ENCODE measurements at places on chromosomes 13 and 19.
A peak's percentile ranks its signal among the peaks of the same experiment; 100 is the strongest.

DNA sequence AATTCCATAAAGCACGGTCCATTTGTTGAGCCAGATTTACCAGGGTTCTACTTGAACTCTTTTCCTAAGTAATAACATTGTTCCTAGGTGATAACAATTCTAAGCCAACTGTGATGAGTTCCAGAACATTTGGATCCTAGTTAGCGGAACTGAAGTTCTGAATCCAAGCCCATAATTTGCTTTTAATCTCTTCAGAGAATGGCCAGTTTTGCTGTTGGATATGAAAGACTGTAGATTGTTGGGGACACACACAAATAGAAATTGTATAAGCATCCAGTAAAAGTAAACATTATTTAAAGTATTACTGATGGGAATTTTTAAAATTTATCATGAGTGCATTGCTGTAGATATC, 27.3 kb upstream of the STARD13 start:
- DNase-seq = no peak

DNA sequence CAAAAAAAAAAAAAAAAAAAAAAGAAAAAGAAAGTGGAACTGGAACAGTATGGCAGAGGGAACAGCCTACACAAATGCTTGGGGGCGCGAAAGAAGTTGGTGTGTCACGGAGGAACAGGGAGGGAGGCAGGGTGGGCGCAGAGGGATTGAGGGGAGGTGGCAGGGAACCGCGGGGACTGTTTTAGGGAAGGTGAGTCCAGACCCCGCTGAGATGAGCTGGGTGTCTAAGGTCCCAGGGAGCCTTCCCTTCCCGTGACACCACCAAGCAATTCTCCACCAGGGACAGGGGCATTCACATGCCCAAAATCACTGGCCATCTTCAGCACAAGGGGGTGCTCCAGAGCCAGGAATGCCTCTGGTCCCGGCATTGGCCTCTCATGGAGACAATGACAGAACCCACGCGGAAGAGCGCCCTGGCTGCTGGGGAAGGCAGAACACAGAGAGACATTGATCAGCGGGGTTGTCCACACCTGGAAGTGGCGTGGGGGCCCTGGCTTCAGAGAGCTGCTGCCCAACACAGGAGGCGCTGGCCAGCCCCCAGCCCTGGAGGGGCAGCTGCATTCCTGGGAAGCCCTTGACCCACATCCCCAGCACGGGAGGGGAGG, 6.9 kb downstream of the PEAK3 start:
- DNase-seq = peak; percentile 27

DNA sequence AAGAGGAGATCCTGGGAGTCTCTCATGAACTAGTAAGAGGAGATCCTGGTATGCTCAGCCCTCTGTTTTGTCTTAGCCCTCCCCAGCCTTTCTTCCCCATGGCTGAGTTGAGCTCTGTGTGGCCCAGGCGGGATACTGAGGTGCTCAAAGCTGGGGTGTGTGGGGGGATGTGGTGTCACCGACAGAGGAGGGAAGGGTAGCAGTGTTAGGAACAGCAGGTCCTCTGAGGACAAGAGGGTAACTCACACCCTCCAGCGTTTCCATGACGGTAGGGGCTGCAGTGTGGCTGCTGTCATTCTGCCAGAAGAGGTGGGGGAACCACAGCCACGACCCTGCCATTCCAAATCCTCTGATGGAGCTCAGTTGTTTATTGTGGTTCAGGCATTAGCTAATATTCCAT, 691 bp downstream of the KIR2DL4 start:
- DNase-seq = no peak

DNA sequence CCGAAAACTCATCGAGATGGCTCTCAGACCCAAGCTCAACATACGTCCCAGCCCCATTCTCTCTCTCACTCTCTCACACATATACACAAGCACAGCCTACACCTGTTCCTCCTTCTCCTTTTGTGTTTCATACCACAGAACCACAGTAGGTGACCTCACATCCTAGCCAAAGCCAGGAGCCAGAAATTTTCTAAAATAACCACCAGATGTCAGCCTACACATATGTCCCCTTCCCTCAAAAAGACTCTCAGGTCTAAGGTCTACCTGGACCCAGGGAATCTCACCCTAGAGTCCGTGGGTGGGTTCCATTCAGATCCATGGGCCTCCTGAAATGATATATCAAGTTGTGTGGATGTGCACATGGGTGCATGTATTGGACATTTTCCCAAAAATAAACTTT, 104.2 kb upstream of the IPO5 start:
- DNase-seq = peak; percentile 51

DNA sequence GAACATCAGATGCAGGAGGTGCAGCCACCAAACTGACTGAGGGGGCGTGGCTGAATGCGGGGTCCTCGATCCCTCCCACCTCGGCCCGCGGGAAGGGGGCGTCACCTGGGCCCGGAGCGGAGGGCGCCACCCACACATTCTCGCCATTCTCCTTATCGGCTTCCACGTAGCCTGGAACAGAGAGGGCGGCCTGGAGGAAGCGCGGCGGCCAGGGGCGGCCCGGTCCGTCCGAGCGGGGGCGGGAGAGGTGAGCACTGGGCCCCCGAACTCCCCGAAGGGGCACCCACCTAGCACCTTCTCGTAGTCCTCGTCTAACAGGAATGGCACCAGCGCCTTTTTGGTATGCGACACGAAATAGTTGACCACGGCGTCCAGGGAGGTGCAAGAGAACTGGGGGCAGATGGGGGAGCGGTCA, 11.8 kb downstream of the STAP2 start:
- DNase-seq = no peak

DNA sequence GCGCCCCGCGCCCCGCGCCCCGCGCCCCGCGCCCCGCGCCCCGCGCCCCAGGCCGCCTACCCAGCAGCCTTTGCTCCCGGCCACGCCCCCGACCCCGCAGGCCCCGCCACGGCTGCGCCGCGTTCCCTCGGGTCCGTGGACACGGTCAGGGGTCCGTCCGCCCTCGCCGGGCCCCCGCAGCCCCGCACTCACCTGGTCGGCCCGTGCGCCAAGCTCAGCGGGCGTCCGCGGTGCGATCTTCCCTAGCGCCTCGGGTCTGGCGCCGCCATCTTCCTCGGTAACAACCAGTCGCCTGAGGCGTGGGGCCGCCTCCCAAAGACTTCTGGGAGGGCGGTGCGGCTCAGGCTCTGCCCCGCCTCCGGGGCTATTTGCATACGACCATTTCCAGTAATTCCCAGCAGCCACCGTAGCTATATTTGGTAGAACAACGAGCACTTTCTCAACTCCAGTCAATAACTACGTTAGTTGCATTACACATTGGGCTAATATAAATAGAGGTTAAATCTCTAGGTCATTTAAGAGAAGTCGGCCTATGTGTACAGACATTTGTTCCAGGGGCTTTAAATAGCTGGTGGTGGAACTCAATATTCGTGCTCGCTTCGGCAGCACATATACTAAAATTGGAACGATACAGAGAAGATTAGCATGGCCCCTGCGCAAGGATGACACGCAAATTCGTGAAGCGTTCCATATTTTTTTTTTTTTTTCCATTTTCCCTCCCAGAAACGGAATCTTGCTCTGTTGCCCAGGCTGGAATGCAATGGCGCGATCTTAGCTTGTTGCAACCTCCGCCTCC, at the start of the genes MED16 and RNU6-9:
TSS of gene MED16 (minus strand) at position 294 of the 796 bp plus-strand sequence. CDS start 2,056 bp downstream, outside the sequence.
TSS of gene RNU6-9 (plus strand) at position 591 of the 796 bp plus-strand sequence.
- DNase-seq = peak; percentile 90

GRCh38 chr19:49243129-49243528, 81.9 kb downstream of the SLC6A16 start:
- no peak for DNase-seq

GRCh38 chr19:51808333-51808986, 13.5 kb downstream of the FPR3 start:
- no peak for DNase-seq

GRCh38 chr19:50414864-50415660, 3.7 kb upstream of the SPIB start:
- DNase-seq = peak; percentile 50

DNA sequence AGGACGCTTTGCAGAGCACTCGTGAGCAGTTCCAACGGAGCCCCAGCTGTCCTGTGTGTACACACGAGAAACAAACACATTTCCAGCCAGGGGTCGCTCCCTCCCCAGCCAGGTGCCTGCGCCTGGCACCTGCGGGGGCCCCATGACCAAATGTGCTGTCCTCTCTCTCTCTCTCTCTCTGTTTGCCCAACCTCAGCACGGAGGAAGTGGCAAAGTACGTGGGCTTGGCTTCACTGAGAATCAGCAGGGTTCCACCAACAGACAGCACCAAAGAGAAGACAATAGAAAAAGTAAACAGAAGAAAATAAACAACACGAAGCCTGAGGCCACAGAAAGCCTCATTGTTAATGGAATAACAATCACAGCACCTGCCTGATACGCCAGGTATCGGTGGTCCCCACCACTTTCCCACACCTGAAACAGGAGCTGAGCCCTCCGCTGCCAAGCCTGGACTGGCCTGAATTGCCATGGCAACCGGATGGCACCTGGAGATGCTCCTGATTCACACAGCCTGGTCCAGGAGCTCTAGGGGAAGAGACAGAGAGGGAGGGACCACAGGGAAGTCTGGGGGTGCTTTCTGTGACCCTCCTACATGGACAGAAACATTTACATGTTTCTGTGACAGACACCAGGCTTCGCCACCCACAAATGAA, 103.9 kb upstream of the CACNA1A start:
- peak; percentile 100 for DNase-seq

- no peak for DNase-seq
These were observed 7.8 kb upstream of the C13orf42 start for GRCh38 chr13:51118809-51119431.

DNA sequence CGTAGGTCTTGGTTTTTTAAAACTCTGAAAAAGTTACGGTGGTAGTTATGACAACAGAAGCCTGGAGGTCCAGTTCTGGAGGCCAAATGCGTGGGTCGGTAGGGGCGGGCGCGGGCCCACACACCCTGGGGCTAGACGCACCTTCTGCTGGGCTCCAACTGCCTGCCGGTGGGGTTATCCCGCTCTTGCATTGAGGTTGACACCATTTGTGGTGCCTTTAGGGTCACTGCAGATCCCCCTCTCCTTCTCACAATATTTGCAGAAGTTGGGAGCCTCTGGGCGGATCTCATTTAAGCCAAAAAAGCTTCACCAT, 81.6 kb downstream of the CHST8 start:
- DNase-seq = no peak

DNA sequence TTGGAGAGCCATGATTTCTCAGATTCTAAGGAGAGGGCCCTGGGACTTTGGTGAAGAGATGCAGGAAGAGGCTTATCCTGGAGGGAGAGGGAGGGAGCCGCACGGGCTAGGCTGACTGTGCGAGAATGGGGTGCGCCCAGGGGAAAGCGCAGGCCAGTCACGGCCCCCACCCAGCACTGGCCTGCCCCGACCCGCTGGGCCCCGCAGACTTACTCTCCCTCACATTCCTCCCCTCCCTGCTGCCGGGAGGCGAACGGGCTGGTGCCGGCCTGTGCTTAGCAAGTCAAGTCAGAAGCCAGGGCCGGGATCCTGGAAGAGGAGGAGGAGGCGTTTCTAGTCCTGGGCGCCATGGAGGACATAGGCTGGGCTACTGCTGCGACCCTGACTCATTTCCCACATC, 120.0 kb downstream of the CRYL1 start:
- no peak for DNase-seq

- no peak for DNase-seq
These were observed 527 bp downstream of the KLK6 start for GRCh38 chr19:50968716-50969412.

- no peak for DNase-seq
These were observed 171.4 kb upstream of the GPC6 start for GRCh38 chr13:93055233-93055632.

DNA sequence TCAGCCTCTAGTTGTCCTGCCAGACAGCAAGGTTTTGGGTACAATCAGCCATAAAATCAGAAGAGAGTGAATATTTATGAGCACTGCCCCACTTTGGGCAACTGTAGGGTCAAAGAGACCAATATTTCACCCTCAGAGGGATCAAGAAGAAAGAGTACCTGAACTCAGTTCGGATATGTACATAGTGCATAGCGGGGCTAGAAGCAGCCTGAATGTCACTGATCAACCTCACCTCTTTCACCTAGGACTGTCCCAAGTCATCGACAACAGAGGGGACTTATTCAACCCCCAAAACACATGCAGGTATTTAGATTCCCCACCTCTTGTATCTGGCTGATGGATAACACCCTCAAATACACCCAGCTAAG, 446.9 kb downstream of the COG6 start:
- no peak for DNase-seq

- no peak for DNase-seq
These were observed 53.0 kb downstream of the MRPL57 start for GRCh38 chr13:21229241-21230024.

DNA sequence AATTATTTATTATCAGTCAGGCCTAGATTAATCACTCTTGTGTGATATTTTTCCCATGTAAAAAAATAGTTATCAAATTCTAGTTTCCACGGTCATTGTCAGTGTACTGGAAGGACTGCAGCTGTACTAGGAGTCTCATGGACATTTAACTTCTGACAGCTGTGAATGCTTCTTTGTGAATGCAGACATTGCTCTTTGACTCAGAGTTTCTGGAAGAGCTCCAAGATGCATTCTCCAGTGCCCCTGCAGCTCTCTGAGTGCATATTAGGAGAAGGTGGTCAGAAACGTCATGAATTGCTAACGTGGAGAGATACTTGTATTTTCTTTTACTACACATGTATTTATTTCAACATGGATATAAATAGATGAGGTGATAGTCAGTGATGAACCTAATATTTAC, 9.7 kb upstream of the SLITRK5 start:
- peak; percentile 56 for DNase-seq

DNA sequence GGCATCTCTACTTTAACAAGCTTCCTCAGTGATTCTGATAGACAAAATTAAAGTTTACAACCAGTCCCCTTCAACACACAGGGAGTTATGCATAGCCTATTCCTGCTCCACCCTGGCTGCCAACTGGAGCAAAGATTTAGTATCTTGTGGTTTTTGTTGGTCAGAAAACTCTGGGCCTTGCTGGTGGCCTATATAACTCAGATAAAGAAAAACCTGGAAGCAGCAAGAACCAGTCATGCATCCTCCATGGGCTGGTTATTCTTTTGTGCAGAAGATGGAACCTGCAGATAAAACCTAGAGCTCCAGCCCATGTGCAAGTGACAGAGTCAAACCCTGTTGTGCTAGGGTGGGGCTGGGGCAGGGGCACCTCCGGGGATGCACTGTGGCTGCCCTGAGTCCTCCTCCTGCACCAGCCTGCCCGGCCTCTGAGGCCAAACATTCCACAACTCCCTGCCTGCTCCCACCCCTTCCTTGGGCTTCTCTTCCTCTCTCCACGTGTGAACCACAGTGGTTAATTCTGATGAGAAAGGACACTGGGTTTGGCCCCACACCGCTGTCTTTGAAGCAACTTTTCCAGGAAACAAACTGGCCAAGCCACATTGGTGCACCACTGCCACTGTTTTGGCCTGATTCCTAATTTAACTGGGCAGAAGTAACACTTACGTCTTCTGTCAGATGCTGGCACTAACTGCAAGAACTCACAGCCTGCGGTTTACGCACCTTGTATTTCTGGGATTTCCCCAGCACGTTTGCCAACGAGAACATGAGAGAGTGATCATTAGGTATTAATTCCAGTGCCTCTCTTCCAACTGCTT, 23.3 kb upstream of the GGACT start:
- DNase-seq = no peak

- no peak for DNase-seq
These were observed 27.0 kb upstream of the MIER2 start for GRCh38 chr19:371501-372168.

GRCh38 chr13:98511435-98511834, 65.5 kb downstream of the STK24 start:
- DNase-seq = no peak

All from NCI-H146 (cell line).